HCT116 (cell line): ENCODE measurements at places on chromosomes 12 and 14. TPM values are rescaled to one million over a fixed set of nuclear protein-coding genes. Genes with fewer than 3 reads are reported as not detected.

DNA sequence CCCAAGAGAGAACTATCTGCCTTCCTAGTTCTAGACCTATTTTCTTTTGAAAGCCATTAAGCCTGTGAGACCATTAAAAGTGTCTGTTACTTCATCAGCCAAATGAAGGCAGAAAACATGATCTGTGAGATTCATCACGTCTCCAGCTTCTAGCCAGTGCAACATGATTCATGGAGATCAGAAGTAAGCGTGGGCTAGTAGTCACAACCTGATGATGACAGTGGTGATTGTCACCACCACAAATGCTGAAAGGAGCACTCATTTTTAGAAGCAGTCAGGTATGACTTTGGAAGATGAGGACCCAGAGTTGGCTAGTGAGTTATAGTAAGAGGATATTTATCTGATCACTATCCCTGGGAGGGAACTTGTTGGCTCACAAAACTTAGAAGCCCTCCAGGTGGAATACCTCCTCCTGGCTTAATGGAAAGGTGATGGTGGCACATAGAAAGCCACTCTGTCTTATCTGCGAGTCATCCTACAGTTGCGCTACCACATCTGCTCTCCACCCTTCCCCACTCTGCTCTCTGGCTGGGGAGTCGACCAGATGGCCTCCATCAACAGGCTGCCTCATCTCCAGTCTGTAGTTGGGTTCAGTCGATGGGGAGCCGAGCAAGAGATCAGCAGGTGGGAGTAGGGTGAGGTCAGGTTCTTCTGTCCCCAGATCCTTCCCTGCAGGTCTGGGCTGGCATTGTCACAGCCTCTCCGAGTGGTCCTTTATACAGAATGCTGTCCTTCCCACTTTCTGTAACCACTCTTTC lies 317.6 kb upstream of the FKBP4 start:
- no peak for DNase-seq
- peaks cover 53% of the 10 kb centered on the region for H3K27me3 ChIP-seq
- no peak overlapping the region for H3K27ac ChIP-seq
- H3K4me3 ChIP-seq, result no peak overlapping the region
- H3K36me3 ChIP-seq, result no peaks in the 10 kb centered on the region
- H3K4me1 ChIP-seq, result no peaks in the 10 kb centered on the region; the same call in 1 of the 2 replicates

DNA sequence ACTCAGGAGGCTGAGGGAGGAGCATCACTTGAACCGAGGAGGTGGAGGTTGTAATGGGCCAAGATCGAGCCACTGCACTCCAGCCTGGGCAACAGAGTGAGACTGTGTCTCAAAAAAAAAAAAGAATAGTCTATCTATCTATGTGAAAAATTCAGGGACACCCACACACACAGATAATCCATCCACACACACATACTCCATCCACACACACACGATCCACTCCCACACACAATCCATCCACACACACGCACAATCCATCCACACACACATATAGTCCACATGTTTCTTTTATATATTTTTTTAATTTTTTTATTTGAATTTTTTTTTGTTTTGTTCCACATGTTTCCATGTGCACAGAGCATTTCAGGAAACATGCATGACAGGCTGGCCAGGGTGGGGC lies 3.3 kb downstream of the SDS start:
- no peak overlapping the region for H3K4me3 ChIP-seq
- DNase-seq, result no peak
- H3K27ac ChIP-seq, result no peak overlapping the region
- H3K36me3 ChIP-seq, result no peaks in the 10 kb centered on the region
- no peaks in the 10 kb centered on the region for H3K27me3 ChIP-seq

DNA sequence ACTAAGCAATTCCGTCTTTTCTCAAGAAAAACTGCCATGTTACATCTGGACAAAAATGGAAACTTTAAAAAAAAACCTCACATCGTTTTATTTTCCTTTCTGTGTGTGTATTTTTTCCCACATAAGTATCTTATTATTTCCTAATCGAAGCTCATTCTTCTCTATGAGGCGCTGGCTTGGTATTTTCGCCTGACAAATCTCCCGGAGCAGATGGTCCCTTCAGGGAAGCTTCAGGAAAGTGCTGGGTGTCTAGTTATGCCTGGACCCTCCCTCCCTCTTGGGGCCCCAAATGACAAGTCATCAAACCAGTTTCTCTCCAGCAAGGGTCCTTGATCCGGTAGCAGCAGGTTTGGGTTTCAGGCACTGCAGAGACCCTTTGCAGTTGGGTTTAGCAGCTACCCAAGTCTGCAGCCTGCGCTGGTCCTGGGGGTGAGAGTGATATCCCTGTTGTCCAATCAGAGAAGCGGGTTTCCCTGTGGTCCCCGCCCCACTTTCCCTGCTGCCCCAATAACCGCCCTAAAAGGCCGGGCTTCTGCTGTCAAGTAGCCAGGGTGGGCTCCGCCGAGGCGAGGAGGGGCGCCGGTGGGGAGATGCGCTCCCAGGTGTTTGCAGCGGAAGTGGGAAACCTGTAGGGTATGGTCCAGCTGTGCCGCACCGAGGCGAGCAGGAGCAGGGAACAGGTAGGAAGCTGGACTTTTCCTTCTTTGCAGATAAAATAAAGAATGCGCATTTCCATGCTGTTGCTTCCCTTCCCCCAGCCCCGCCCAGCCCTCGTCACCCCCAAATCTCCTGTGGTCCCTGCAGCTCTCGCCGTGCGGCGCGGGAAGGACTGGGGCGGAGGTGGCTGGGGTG lies at the start of gene CNTN1:
CNTN1 (plus strand) TSS at position 527 of the 852 bp plus-strand sequence.
- H3K27ac ChIP-seq, result no peak within 1 kb of the TSS
- no peaks in the 10 kb centered on the region for H3K4me1 ChIP-seq
- no peaks in the 10 kb centered on the region for H3K36me3 ChIP-seq
- DNase-seq, result peak; percentile 36

GRCh38 chr14:104998801-104999200 lies 13.2 kb downstream of the CLBA1 start:
- no peak overlapping the region for H3K27ac ChIP-seq
- no peaks in the 10 kb centered on the region for H3K4me1 ChIP-seq
- no peaks in the 10 kb centered on the region for H3K27me3 ChIP-seq

DNA sequence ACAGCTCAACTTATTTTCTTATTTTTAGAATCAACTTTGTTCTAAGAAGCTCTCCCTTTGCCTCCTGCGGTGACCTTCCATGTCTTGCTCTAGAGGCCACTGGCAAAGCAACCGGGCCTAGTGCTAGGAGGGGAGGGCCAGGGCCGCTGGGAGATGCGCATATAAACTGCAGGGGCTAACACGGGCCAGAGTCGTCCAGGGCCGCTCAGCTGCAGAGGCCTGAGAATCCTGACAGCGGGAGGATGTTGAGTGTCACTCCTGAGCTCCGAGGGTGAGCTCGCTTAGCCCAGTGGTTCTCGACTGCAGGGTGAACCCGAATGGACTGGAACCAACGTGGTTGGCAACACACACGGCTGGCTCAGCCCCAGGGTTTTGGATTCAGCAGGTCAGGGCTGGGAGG lies 6.5 kb upstream of the PIWIL1 start:
- H3K4me3 ChIP-seq, result no peak overlapping the region
- H3K27ac ChIP-seq, result no peak overlapping the region
- no peak for DNase-seq
- no peaks in the 10 kb centered on the region for H3K4me1 ChIP-seq

DNA sequence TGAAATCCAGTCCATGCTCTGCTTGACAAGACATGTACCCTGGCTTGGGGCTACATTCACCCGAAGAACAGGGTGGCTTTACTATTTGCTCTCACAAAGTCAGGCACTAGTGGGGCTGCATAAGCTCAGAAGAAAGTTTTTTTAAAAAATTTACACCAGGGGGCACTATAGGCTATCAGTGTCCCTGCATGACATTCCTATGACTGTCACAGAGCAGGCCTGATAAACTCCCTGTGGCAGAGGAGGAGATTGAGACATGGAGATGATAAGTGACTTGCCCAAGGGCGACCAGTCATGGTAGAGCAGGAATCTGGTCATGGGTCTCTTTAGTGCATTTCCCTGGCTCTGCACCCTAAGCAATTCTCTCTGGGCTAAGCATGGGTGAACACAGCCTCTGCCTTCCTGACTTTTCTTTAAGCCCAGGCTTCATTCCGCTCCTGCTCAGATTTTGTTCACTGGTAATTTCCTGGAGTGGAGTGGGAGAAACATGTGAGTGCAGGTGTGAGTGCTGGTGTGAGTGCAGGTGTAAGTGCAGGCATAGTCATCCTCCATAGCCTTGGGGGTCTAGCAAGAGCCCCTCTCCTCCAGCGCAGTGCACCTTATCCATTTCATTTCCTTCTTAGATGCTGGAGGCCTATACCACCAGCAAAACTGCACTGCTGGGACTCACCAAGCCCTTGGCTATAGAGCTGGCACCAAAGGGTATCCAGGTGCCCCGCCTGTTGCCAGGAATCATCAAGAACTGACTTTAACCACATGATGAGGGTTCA lies 91.6 kb downstream of the DHRS2 start:
- no peak overlapping the region for H3K27ac ChIP-seq
- peak; percentile 56 for DNase-seq
- H3K4me3 ChIP-seq, result no peak overlapping the region
- H3K27me3 ChIP-seq, result no peaks in the 10 kb centered on the region
- H3K4me1 ChIP-seq, result peaks cover 4% of the 10 kb centered on the region; the same call in 1 of the 2 replicates

- H3K27me3 ChIP-seq, result no peaks in the 10 kb centered on the region
- H3K4me3 ChIP-seq, result no peak overlapping the region
- no peak overlapping the region for H3K27ac ChIP-seq
These were observed 583.9 kb downstream of the ALG10 start for GRCh38 chr12:34605955-34606748.

DNA sequence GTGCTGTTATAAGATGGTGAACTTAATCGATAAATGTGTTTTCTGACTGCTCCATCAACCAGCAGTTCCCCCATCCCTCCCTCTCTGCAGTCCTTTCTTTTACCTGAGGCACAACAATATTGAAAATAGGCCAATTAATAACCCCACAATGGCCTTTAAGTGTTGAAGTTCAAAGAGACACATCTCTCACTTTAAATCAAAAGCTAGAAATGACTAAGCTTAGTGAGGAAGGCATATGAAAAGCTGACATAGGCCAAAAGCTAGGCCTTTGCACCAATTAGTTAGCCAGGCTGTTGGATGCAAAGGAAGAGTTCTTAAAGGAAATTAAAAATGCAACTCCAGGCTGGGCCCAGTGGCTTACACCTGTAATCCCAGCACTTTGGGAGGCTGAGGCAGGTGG lies 43.7 kb downstream of the SAV1 start:
- H3K27ac ChIP-seq, result no peak overlapping the region
- no peak overlapping the region for H3K4me3 ChIP-seq
- H3K27me3 ChIP-seq, result no peaks in the 10 kb centered on the region
- H3K4me1 ChIP-seq, result peaks cover 3% of the 10 kb centered on the region; the same call in 1 of the 2 replicates
- H3K36me3 ChIP-seq, result no peaks in the 10 kb centered on the region

GRCh38 chr14:53651096-53651740 lies 305.4 kb downstream of the BMP4 start:
- H3K27ac ChIP-seq, result no peak overlapping the region
- DNase-seq, result no peak
- H3K27me3 ChIP-seq, result no peaks in the 10 kb centered on the region
- H3K36me3 ChIP-seq, result no peaks in the 10 kb centered on the region
- peaks cover 3% of the 10 kb centered on the region; the same call in 1 of the 2 replicates for H3K4me1 ChIP-seq
- no peak overlapping the region for H3K4me3 ChIP-seq

- H3K36me3 ChIP-seq, result no peaks in the 10 kb centered on the region
- no peak overlapping the region for H3K27ac ChIP-seq
- no peaks in the 10 kb centered on the region for H3K27me3 ChIP-seq
- DNase-seq, result no peak
- H3K4me3 ChIP-seq, result no peak overlapping the region
These were observed 531.2 kb upstream of the ATP2B1 start for GRCh38 chr12:90239732-90240260.

DNA sequence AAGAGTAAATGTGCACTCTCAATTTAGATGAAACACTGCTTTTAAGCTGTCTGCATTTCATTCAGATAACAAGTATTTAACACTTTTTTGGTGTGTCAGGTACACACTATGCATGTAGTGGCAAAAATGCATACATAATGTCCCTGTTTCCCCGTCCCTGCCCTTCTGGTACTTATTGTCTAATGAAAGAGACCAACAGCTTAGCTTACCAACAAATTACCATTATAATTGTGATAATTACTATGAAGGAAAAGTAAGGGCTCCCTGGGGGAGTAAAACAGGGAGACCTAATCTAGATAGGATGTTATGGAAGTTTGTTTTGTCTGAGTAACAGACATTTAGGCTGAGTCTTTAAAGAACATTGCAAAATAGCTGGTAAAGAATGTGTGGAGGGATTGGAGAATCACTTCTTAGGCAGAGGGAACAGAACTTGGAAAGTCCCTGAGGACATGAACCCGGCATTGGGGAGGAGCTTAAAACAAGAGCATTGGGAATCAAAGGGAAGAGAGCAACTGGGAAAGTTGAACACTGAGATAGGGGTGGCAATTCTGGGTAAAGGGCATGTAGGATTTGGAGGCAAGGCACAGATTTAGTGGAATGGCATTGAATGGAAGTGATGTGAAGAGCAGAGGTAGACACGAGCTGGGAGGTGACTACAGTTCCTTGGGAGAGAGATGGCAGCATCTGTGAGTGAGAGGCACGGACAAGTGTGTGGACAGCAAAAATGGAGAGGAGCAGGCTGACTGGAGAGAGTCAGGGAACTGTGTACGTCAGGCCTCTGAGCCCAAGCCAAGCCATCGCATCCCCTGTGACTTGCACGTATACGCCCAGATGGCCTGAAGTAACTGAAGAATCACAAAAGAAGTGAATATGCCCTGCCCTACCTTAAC lies 181.6 kb downstream of the GRIP1 start:
- H3K27ac ChIP-seq, result no peak overlapping the region
- no peaks in the 10 kb centered on the region for H3K36me3 ChIP-seq

GRCh38 chr14:81841346-81841745 lies 307.7 kb upstream of the SEL1L start:
- no peak overlapping the region for H3K27ac ChIP-seq
- H3K4me3 ChIP-seq, result no peak overlapping the region
- DNase-seq, result no peak

DNA sequence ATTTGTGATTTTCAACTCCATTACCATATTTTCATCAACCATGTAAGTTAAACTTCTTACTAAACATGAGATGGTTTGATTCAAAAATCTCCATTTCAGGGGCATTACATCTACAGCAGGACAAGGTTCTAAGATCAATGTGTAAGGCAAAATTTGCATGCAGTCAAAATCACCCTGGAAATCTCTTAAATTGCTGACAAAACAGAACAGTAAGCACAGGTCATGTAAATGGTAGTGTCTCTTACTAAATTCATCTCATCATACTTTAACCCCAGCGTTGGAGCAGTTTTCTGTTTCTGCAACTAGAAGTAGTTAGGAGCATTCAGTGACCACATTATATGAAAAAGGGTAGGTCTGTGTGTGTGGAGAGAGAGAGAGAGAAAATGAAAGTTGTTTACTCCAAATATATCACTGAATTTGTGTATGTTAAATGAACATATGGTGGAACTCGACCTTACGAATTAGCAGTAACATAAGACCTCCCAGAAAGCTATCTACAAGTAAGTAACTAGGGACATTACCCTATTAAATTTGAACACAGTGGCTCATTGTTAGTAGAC lies 227.5 kb downstream of the SSPN start:
- H3K4me3 ChIP-seq, result no peak overlapping the region
- no peak overlapping the region for H3K27ac ChIP-seq
- no peaks in the 10 kb centered on the region for H3K36me3 ChIP-seq
- no peak for DNase-seq
- H3K27me3 ChIP-seq, result no peaks in the 10 kb centered on the region

GRCh38 chr12:84415946-84416345 lies 496.7 kb downstream of the SLC6A15 start:
- H3K4me3 ChIP-seq, result no peak overlapping the region
- H3K4me1 ChIP-seq, result no peaks in the 10 kb centered on the region
- no peaks in the 10 kb centered on the region for H3K36me3 ChIP-seq
- no peak for DNase-seq
- no peaks in the 10 kb centered on the region for H3K27me3 ChIP-seq
- H3K27ac ChIP-seq, result no peak overlapping the region

Gene KRT1
- total RNA-seq, result 0.20 TPM

Gene PLEKHA5
- total RNA-seq, result 18.9 TPM

Gene PLCZ1
- not detected for total RNA-seq

Gene CMA1
- total RNA-seq, result not detected
